Activated CD8-positive, alpha-beta memory T cell treated with anti-CD3 and anti-CD28 coated beads, Interleukin-2, amount 10 ng/mL, durations not matched to agents 7 days and 5 days (primary cell): ENCODE measurements at places on chromosomes 13 and 19.
A peak's percentile ranks its signal among the peaks of the same experiment; 100 is the strongest.

- DNase-seq = peak; percentile 87
Measured at GRCh38 chr13:30577401-30577852, 40.3 kb upstream of the USPL1 start.

DNA sequence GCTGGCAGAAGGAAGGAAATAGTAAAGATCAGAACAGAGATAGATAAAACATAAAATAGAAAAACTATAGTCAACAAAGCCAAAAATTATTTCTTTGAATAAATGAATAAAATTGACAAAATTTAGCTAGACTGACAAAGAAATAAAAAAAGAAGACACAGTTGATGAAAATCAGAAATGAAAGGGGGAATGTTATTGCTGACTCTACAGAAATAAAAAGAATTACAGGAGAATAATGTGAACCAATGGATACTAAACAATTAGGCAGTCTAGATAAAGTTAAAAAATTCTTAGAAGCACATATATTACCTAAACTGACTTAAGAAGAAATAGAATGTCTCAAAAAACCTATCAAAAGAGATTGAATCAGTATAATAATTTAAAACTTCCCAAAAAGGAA lies 933.8 kb downstream of the PCDH9 start:
- no peak for DNase-seq

DNA sequence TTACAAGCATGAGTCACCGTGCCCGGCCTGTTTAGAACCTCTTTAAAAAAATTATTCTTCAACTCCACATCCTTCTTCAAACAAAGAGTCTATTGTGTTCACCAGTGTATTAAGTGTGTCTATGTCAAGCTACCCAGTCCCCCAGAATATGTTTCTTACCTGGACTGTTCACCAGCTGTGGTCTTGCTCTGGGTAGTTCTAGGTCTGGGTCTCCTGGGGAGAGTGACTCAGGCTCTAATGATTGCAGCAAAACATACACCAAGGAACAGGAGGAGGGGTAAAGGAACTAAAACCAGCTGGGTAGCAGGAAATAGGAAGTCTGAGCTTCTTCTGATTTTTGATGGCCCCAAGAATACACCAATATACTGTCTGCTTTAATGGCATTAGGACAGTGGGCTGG lies at the start of gene FPR1:
FPR1 (minus strand) TSS at position 224 of the 400 bp plus-strand sequence. CDS start 4,884 bp downstream, outside the sequence.
- no peak for DNase-seq

DNA sequence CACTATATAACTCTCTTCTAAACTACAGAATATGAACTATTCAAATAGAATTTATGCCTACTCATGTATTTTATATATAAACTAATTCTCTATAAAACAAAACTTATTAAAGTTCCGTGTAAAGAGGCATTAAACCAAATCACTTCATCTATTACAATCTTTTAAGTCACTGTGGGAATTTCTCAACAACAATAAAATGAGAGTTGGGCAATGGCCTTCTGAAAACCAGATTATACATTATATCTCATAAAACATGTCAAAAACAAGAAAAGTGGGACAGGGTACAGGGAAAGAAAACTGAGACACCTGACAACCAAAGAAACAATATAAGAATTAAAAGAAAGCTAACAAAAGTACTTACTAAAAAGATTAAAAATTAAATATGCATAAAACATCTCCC lies 145.2 kb downstream of the DIAPH3 start:
- DNase-seq = no peak

DNA sequence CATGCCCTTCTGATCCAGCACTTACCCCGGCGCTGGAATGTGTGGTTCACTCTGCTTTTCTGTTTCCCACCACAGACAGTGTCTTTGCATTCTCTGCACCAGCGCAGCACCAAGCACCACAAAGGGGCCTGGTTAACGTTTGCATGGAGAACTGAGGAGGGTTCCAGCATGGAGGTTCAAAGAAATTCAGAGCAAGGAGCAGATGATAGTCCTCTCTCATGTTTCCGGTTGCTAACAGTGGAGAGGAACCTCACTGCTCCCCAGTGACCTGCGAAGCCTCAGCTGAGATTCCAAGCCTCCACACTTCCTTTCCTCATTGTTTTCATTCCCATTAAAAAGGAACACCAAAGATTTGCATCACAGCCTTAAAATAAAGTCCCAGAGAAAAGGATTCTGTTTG lies 99.7 kb downstream of the STARD13 start:
- no peak for DNase-seq

DNA sequence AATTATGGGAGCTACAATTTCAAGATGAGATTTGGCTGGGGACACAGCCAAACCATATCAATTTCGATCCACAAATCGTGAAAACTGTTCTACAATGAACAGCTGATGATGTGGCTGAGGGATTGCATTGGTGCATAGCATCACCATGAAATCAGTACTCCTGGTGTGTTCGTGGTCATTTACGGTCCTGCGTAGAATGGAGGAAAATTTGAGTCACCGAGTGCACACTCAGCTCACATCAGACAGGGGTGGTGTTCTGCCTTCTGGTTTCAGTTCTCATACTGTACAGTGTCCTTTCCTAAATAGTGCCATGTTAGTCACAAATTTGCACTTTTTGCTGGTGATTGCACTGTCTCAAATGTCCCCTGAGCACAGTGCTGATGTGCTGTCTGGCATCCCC lies 39.2 kb downstream of the MYH14 start:
- DNase-seq = no peak

GRCh38 chr13:22629374-22629773 lies 551.4 kb upstream of the SGCG start:
- no peak for DNase-seq

- DNase-seq = peak; percentile 60
Measured at GRCh38 chr13:39016787-39017186, 21.1 kb downstream of the PROSER1 start.

GRCh38 chr19:40274585-40275544 lies 10.3 kb downstream of the AKT2 start:
- peak; percentile 63 for DNase-seq

- DNase-seq = no peak
Measured at GRCh38 chr19:8528500-8528899, 14.5 kb upstream of the ZNF414 start.

DNA sequence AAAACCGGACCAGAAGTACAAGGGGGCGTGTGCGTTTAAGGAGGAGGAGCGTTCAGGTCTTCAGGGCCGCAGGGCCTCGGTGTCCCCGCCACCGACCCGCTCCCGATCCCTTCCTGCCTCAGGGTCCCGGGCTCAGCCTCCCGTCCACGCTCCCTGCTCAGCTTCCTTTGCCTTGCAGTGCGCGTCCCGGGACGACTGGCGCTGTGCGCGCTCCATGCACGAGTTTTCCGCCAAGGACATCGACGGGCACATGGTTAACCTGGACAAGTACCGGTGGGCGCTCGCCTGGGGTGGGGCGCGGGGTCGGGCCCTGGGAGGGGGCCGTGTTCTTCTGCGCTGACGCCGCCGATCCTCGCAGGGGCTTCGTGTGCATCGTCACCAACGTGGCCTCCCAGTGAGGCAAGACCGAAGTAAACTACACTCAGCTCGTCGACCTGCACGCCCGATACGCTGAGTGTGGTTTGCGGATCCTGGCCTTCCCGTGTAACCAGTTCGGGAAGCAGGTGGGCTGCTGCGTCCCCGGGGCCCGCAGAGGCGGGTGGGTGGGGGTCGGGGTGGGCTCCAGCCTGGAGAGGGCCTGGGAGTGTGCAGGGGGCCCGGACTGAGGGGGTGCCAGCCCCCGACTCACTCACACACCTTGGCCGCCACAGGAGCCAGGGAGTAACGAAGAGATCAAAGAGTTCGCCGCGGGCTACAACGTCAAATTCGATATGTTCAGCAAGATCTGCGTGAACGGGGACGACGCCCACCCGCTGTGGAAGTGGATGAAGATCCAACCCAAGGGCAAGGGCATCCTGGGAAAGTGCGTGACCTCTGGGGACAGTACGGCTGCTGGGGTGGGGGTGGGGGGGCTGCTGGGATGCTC lies 1.4 kb downstream of the GPX4 start:
- no peak for DNase-seq

DNA sequence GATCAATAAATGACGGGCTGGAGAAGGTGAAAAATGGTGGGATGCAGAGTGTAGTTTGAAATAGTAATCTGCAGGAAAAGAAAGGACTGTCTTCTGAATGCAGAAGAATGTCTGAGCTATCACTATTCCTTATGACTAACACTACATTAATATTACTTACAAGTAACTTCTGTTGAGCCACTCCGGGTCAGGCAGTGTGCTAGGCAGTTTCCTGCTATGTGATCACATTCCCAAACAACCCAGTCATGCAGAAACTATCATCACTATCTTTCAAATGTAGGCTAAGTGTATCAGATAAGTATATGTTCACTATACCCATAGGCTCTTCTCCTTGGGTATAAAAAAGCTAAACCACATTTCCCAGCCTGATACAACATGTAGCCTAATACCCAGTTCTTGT lies 6.6 kb downstream of the ZNF599 start:
- DNase-seq = no peak

DNA sequence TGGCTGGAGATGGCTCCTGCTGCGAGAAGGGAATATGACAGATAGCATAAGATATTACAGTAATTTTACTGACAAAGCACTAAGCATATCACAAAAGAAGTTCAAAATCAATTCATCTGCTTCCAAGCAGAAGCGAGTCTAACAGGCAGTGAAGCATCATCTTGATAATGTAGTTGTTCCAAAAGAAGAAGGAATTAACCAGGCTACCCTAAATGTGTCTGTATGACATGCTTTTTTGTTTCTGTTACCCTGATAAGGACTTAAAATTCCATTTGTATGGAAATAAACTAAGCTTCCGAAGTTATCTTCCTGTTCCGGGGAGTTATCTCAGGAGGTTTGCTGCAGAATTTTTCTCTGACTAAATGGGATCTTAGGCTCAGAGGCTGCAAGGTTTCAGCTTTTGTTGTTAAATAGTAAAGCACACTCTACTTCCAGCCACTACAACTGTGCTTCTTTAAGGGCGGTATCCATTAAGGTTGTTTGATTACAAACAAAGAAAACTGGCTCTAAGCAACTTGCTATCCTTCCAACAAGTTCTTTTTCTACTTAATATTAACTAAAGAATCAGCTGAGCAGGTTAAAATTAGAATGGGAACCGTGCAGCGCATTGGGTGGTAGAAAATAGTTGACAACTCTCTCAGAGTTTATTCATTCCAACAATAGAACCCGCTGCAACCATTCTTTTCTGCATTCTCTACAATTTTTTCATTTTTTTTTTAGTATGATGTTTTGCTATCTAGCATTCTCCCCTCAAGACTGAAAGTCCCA lies 607.3 kb downstream of the UQCRFS1 start:
- no peak for DNase-seq

DNA sequence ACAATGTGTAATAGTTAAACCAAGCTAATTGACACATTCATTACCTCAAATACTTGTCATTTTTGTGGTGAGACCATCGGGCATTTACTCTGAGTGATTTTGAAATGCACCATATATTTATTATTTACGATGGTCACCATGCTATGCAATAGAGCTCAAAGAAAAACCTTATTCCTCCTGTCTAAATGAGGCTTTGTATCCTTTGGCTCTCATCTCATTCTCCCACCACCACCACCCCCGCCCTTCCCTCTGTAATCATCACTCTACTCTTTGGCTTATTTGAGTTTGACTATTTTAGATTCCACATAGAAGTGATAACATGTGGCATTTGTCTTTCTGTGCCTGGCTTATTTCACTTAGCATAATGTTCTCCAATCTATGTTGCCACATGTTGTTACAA lies 124.9 kb downstream of the CYSLTR2 start:
- DNase-seq = no peak

- DNase-seq = no peak
Measured at GRCh38 chr13:79190932-79191331, 215.1 kb downstream of the RBM26 start.

GRCh38 chr19:42017040-42017439 lies 23.0 kb upstream of the ATP1A3 start:
- DNase-seq = no peak

- DNase-seq = no peak
Measured at GRCh38 chr13:79870766-79871165, 389.8 kb downstream of the NDFIP2 start.

GRCh38 chr13:47142105-47142504 lies 245.3 kb upstream of the HTR2A start:
- DNase-seq = no peak

- DNase-seq = no peak
Measured at GRCh38 chr19:4295972-4296771, 6.0 kb downstream of the TMIGD2 start.

DNA sequence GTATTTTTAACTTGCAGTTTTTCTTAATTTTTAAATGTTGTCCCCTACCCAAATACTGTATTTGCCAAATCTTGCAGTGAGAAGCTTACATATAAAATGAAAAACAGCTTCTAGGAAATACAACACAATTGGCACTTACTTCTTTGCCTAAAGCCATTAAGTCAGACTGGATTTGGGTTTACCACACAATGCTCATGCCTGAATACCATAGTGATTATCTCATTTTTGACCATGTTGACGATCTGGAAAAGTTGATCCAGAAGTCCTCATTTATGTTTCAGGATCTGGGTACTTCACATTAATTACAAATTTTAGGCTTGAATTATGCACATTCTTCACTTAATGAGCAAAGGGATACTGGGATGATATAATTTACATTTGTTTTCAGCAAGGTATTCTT lies 2.4 kb downstream of the RNF6 start:
- DNase-seq = no peak
